ENCODE measurements at places on chromosomes 16 and 17. TPM values are rescaled to one million over a fixed set of nuclear protein-coding genes. Genes with fewer than 3 reads are reported as not detected.

OR1A1 gene
- total RNA-seq: not detected

KRTAP4-1 gene
- not detected for total RNA-seq

LGALS9B gene
- total RNA-seq: not detected

HIC1 gene
- 85.0 TPM for total RNA-seq

HSPB9 gene
- total RNA-seq: not detected

RDM1 gene
- not detected for total RNA-seq

ABCC12 gene
- not detected for total RNA-seq

Data from sciatic nerve (tissue), 2 donors.